ENCODE measurements at places on chromosomes 6 and 20. TPM values are rescaled to one million over a fixed set of nuclear protein-coding genes. Genes with fewer than 3 reads are reported as not detected.

IPCEF1 gene
- polyA plus RNA-seq: 0.44 TPM

BPIFB3 gene
- not detected for polyA plus RNA-seq

NKX2-4 gene
- polyA plus RNA-seq: not detected

ENPP1 gene
- 0.31 TPM for polyA plus RNA-seq

EPHA7 gene
- polyA plus RNA-seq: 0.92 TPM

MUC21 gene
- 1.2 TPM for polyA plus RNA-seq

PRRT1 gene
- 3.4 TPM for polyA plus RNA-seq

BTN1A1 gene
- not detected for polyA plus RNA-seq

ZBP1 gene
- polyA plus RNA-seq: not detected

CLVS2 gene
- polyA plus RNA-seq: not detected

HLA-DOA gene
- 0.62 TPM for polyA plus RNA-seq

ABHD16A gene
- 20.4 TPM for polyA plus RNA-seq

CST3 gene
- 355 TPM for polyA plus RNA-seq

EPPIN gene
- not detected for polyA plus RNA-seq

EPM2A gene
- 4.1 TPM for polyA plus RNA-seq

SNAI1 gene
- polyA plus RNA-seq: 0.61 TPM

RSPO3 gene
- 4.9 TPM for polyA plus RNA-seq

SYCP2L gene
- not detected for polyA plus RNA-seq

Data from stomach (tissue), 19 donors.